ENCODE measurements at places on chromosomes 3 and 15. TPM values are rescaled to one million over a fixed set of nuclear protein-coding genes. Genes with fewer than 3 reads are reported as not detected.
A peak's percentile ranks its signal among the peaks of the same experiment; 100 is the strongest.

DNA sequence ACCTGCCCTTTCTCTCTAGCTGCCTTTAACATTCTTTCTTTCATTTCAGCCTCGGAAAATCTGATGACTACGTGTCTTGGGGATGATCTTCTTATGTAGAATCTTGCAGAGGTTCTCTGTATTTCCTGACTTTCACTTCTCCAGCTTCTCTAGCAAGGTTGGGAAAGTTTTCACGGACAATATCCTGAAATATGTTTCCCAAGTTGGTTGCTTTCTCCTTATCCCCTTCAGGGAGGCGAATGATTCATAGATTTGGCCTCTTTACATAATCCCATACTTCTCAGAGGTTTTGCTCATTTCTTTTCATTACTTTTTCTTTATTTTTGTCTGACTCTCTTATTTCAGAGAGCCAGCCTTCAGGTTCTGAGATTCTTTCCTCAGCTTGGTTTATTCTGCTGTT lies 62.1 kb upstream of the CCDC54 start:
- DNase-seq = no peak

DNA sequence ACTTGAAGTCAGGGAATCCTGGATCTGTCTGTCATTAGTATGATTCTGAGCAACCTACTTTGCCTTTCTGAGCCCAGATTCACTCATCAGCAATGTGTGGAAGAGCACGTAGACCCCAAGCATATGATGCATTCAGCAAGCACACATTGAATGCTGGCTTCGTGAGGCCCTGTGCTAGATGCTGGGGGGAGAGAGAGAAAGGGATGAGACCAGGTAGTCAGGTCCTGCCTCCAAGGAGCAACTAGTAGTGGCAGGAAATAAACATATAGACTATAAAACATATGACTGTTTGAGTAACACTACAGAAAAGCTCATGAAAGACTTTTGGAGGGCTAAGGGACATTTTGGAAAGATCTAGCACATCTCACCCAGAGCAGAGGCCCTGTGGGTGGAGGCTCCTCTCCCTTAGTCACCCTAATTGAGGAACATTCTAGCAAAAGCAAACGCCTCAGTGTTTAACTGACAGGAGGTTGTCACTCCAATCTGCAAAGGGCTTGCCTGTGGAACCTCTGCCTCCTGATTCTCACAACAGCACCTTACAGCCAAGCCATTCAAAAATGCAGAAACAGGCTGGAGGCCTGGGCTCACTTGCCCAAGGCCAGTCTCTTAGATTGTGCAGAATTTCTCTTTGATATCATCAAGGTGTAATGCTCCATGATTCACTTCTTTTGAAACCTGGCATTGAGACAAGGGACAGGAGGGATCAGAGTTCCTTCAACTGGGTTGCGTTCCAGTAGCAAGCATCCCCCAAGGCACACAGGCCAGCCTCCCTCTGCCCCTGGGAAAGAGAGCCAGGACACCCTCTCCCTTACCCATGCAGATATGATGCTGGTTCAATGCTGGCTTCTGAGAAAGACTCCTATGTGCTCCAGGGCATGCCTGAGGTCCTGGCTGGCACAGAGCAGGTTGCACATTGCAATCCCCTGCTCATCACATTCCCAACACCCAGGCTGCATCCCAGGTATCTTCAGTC lies 26.1 kb downstream of the STARD5 start:
- DNase-seq = no peak

- no peak for DNase-seq
Observed at GRCh38 chr3:139299261-139300132, 44.3 kb upstream of the MRPS22 start.

- no peak for DNase-seq
Observed at GRCh38 chr3:187957165-187957581, 196.8 kb upstream of the LPP start.

DNA sequence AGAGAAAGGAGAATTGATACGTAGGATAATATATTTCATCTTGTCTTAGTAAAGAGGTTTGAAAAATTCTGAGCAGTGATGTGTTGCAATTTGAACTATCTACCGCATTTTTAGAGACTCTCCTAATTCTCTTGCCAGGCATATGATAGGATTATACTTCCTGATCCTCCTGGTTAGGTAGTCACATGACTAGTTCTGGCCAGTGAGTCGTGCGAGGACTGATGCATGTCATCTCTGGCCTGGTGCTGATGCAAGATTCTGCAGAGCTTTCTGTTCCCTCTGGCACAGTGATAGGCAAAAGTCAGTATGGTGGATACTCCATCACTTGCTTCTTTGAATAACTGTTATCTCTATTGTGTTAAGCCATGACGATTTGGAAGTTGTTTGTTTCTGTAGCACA lies 277.6 kb upstream of the NAALADL2 start:
- DNase-seq = no peak

DNA sequence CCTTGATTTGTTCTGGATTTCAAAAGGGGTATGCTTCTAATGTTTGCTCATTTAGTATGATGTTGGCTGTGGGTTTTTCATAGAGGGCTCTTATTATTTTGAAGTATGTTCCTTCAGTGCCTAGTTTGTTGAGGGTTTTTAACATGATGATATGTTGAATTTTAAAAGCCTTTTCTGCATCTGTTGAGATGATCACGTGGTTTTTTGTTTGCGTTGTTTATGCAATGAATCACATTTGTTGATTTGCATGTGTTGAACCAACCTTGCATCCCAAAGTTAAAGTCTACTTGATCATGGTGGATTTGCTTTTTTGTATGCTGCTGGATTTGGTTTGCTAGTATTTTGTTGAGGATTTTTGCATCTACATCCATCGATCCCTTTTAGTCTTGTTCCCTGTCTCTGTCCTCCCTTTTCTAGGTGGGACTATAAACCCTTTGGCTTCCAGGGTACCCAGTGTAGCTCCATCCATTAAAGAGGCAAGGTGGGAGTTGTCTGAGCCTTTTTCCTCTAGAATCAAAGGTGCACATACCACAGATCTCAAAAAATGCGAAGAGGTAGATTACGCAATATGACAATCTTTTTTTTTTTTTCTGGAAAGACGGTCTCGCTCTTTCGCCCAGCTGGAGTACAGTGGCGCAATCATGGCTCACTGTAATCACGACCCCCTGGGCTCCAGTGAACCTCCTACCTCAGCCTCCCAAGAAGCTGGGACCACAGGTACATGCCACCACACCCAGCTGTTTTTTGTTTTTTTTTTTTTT lies 221.6 kb upstream of the UBE2E1 start:
- no peak for DNase-seq

DNA sequence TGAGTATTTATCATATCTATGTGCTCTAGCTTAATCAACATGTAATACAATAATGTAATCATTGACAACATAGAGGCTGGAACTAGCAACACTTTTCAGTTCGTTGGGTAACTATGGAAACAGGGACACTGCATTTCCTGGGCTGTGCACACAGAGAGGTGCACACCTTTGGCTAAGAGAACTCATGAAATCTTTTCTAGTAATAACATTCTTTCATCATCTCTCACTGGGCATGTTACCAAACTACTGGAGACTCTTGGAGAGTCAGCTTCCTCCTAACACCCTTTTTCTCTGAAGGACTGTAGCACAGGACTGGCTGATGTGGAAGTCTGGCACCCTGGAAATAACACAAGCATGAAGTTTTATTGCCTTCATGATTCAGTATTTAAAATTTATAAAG lies 135.6 kb downstream of the KCNMB2 start:
- DNase-seq = peak; percentile 25

DNA sequence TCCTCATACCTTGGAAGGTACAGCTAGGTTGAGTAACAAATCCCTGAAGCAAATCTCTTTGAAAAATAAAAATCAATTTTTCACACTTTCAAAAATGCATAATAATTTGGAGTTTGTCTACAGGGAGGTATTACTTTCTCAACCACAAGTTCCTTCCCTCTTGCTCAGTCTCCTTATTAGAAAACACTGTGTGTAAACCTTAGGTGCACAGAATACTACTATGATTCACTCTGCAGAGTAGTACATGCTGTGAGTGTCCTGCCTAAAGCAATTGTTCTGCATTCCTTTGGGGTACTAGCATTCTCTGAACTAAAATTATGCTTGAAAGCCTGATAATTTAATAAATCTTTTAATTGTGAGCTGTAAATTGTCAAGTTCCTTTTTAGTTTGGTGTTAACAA lies 115.9 kb upstream of the EPHA3 start:
- peak; percentile 5 for DNase-seq

DNA sequence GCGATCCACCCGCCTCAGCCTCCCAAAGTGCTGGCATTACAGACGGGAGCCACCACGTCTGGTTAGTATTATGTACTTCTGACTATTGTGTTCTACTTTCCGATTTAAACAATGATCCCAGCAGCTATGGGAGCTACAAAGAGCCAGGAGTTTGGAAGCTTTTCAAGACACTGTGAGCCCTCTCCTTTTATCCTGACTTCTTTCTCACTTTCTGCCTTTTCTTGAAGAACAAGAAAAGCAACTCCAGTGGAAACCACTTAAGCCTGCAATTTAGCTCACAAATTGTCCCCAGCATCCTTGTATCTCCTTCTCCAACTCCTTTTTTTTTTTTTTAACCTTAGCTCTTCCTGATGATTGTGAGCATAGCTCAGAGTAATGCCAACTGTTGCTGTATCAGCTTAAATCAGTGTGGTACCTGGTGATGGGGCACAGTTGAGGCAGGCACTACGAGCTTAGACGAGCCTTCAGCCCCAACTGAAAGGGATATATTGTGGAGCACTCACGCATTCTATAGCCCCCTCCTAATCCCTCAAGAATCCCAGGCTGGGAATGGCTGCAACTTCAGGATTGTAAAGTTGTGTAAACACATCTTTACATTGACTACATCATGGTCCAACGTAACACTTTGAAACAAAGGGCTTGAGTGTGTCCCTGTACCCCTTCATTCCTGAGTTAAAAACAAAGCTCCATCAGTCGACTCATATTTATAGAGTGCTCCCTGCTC lies 677.0 kb downstream of the FHIT start:
- DNase-seq = no peak

DNA sequence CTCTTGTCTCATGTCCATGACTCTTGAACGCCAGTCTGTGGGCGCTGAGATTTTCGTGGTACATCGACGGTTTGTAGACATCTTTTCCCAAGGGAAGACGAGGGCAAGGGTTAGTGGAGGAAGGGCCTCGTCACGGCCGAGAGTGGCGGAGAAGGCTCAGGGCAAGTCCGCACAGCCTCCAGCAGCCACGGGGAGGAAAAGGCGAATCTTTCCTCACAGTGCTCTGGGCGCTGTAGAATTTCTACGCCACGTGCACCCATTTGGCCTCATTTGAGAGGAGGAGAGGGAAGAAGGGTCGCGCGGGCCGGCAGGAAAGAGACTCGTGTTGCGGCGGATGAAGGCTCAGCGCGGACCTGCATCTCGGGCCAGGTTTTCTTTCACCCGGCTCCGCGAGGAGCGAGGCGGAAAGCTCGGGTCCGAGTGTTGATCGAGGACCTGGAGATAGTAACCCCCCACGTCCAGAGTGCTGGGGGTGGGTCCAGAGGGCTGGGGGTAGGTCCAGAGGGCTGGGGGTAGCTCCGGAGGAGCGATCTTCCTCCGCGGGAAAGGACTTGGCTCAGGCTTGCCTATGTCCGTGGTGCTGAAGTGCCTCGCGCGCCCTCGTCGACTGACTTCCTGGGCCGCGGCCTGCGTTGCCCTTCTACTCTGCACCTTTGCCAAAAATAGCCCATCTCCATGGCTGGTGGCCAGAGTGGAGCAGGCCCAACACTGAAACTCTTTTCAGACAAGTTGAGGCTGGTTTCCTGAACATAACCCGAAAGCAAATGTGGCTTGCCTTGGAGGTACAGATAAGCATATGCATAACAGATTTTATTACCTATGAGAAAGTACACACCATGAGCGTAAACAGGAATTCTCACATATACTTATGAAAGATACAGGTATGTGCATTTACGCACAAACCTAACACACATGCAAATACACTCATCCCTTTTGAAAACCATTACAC lies 1.1 kb downstream of the SLC35G2 start:
- DNase-seq = no peak

- DNase-seq = no peak
Observed at GRCh38 chr3:111541911-111542483, at the start of gene CD96. Gene CD96 (plus strand): TSS chr3:111542197. CDS start chr3:111542249, 52 bp downstream.

- DNase-seq = no peak
Observed at GRCh38 chr15:92877416-92877815, 22.7 kb upstream of the CHD2 start.

DNA sequence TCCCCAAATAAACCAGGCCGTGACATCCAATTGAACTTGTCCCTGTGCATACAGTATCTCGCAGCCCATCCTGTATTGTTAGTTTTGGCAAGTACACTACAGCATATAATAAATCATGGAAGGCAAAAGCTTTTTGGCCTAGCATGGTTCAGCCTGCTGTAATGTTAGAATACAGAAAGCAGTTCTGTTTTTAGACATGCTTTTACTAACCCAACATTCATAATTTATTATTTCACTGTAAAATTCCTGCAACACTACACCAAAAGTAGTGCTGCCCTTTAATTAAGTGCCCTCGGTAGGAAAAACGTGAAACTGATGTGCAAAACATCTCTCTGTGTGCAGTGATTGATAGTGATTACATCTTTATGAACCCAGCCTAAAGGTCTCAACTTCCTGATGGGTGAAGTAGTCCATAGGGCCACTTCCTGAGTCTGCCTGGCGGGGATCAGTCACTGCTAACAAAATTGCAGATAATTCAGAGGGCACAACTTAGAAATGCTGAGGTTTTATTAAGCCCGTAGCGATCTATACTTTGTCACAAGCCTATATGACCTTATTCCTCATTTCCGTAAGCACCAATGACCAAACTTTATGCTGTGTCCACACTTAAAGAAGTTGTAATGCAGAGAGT lies 227.8 kb downstream of the CDIN1 start:
- DNase-seq = no peak

DNA sequence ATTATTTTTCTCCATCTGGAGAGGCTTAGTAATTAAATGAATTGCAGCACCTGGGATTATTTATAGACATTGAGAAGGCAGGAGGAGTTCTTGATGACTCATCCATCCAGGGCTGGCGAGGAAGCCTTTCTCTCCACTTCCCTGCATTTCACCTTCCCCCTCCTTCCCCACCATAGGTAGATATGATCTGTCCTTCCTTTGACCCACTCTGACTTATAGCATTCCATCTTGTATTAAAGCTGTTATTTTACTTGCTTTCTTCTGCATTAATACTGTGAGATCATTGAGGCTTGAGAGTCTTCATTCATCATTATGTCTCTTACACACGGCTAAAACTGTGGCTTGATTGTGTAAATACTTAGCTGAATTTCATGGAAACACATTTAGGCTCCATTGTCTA lies 288.8 kb downstream of the FEZF2 start:
- peak; percentile 42 for DNase-seq

- DNase-seq = no peak
Observed at GRCh38 chr3:188488801-188489200, 334.8 kb downstream of the LPP start.

- DNase-seq = no peak
Observed at GRCh38 chr3:34323517-34323916, 525.1 kb downstream of the PDCD6IP start.

CAMK2N2 gene
- 0.67 TPM for total RNA-seq

ABI3BP gene
- total RNA-seq = 0.84 TPM

ITIH4 gene
- total RNA-seq = 0.13 TPM

DGKG gene
- total RNA-seq = 0.04 TPM

CLDN18 gene
- not detected for total RNA-seq

CASR gene
- 0.04 TPM for total RNA-seq

REC114 gene
- not detected for total RNA-seq

CCNB2 gene
- total RNA-seq = 15.8 TPM

GPR176 gene
- 55.9 TPM for total RNA-seq

RTP3 gene
- not detected for total RNA-seq

MAPKAPK3 gene
- total RNA-seq = 66.2 TPM

CPNE9 gene
- 0.27 TPM for total RNA-seq

AGTR1 gene
- total RNA-seq = not detected

HCN4 gene
- 1.4 TPM for total RNA-seq

CACNA2D2 gene
- 0.55 TPM for total RNA-seq

SERINC4 gene
- 0.46 TPM for total RNA-seq

Measured in kidney epithelial cell (primary cell).